ENCODE measurements at places on chromosomes 4 and X. TPM values are rescaled to one million over a fixed set of nuclear protein-coding genes. Genes with fewer than 3 reads are reported as not detected.
A peak's percentile ranks its signal among the peaks of the same experiment; 100 is the strongest.

The C4orf36 gene
- 1.9 TPM for total RNA-seq

The FGF5 gene
- 0.50 TPM for total RNA-seq

The ZNF157 gene
- total RNA-seq, result not detected

The SAP30 gene
- 10.6 TPM for total RNA-seq

The RAB39B gene
- total RNA-seq, result 0.44 TPM

DNA sequence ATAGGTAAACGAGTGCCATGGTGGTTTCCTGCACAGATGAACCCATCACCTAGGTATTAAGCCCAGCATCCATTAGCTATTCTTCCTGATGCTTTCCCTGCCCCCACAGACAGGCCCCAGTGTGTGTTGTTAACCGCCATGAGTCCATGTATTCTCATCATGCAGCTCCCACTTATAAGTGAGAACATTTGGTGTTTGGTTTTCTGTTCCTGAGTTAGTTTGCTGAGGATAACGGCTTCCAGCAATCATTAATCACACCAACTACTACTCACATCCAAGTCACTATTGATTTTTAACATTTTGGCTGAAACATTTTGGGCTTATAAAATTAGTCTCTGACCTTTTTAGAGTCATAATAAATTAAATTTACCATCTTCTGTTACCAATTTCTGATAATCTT, 205.3 kb downstream of the SPOCK3 start:
- H3K36me3 ChIP-seq, result no peaks in the 10 kb centered on the region
- DNase-seq, result no peak
- no peak overlapping the region for H3K4me3 ChIP-seq

DNA sequence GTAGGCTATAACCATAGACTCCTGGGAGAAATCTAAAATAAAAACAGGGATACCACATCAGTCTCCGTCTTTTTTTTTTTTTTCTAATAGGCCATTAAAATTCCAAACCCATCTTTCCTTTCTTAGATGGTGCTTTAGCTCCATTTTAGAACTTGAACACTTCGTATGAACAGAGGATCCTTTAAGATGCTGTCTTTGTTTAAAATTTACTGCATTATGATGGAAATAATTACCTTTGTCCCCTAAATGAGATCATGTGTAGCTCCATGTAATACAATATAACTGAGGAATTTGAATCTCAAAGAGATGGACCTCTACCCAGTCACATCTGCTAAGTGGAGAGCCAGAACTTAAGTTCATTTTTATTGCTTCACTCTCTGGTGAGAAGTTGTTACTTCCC, 47.9 kb downstream of the CEP135 start:
- no peaks in the 10 kb centered on the region for H3K36me3 ChIP-seq
- no peak for DNase-seq
- H3K27me3 ChIP-seq, result no peaks in the 10 kb centered on the region

DNA sequence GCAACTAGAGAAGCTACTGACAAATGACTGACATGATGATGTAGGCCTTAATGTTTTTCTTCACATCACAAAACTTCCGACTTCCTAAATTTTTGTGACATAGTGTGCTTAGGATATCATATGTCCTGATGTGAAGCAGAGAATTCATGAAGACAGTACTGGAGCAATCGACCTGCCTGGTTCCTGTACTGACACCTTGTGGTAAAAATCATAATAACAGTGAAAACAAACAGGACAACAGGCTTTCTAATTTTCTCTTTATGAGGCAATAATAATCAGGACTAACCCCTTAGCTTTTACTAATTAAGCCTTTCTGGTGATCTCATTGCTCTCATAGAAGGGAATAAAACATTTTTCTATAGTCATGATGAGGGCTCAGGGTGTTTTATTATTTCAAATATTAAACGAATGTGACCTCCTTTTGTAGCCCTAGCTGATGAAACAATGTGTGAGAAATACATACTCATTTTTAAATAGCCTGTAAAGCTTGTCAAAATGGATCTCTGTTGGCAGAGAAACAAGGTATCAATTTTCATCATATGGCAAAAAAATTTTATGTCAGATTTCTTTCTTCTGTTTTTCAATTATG, 158.4 kb downstream of the TENT5D start:
- H3K27ac ChIP-seq, result no peak overlapping the region
- H3K4me3 ChIP-seq, result no peak overlapping the region
- H3K36me3 ChIP-seq, result no peaks in the 10 kb centered on the region

GRCh38 chr4:128751354-128751753, 58.1 kb upstream of the JADE1 start:
- H3K36me3 ChIP-seq, result no peaks in the 10 kb centered on the region
- DNase-seq, result no peak
- H3K4me1 ChIP-seq, result no peaks in the 10 kb centered on the region
- no peak overlapping the region for H3K27ac ChIP-seq
- H3K27me3 ChIP-seq, result no peaks in the 10 kb centered on the region

- DNase-seq, result no peak
- H3K4me1 ChIP-seq, result no peaks in the 10 kb centered on the region
- H3K27ac ChIP-seq, result no peak overlapping the region
- H3K36me3 ChIP-seq, result no peaks in the 10 kb centered on the region
Observed at GRCh38 chr4:169956091-169956843, 69.9 kb downstream of the MFAP3L start.

DNA sequence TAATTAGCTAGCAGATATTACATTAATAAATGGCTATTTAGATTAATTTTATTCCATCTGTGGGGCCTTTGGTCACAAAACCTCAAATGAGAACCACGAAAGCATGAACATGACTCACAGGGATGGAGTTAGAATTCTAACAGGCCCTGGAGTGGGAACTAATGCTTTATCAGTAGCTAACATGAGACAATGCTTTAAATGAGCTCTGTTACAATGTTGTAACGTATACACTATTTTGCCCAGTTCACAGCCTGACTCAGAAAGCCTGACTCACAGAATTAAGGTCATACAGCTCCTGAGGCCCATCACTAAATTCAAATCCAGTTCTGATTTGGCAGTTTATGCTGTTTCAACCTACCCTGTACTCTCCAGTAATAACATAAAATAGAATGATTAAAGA, 23.2 kb downstream of the VEGFC start:
- DNase-seq, result no peak
- H3K36me3 ChIP-seq, result no peaks in the 10 kb centered on the region
- H3K4me3 ChIP-seq, result no peak overlapping the region
- H3K27me3 ChIP-seq, result no peaks in the 10 kb centered on the region
- H3K4me1 ChIP-seq, result no peaks in the 10 kb centered on the region

GRCh38 chrX:15903186-15903681, 48.6 kb upstream of the AP1S2 start:
- H3K27ac ChIP-seq, result no peak overlapping the region
- no peak for DNase-seq
- no peak overlapping the region for H3K4me3 ChIP-seq
- H3K27me3 ChIP-seq, result no peaks in the 10 kb centered on the region
- H3K4me1 ChIP-seq, result no peaks in the 10 kb centered on the region

- H3K27me3 ChIP-seq, result no peaks in the 10 kb centered on the region
- no peak overlapping the region for H3K4me3 ChIP-seq
- no peak overlapping the region for H3K27ac ChIP-seq
- peaks cover 46% of the 10 kb centered on the region for H3K36me3 ChIP-seq
- DNase-seq, result no peak
Observed at GRCh38 chrX:134793978-134794377, 135.7 kb upstream of the PLAC1 start.

DNA sequence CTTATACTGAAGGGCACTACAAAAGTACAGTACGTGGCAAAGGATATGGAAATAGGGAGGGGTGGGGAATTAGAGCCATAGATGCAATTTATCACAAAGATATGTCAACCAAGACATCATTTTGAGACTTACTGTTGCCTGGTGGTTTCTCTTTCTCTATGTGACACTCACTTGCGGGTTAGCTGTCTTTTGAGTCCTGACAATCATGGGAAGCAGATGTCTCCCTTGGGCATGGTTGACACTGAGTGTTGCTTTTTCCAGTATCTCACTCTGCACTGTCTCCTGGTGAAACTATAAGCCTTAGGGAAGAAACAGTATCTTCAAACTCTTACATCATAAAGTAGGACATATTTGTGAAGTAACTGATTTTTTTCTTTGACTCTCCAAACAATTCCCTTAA, 383.5 kb upstream of the LCORL start:
- H3K27me3 ChIP-seq, result no peaks in the 10 kb centered on the region
- no peaks in the 10 kb centered on the region for H3K36me3 ChIP-seq
- no peak overlapping the region for H3K27ac ChIP-seq
- H3K4me1 ChIP-seq, result no peaks in the 10 kb centered on the region
- H3K4me3 ChIP-seq, result no peak overlapping the region

DNA sequence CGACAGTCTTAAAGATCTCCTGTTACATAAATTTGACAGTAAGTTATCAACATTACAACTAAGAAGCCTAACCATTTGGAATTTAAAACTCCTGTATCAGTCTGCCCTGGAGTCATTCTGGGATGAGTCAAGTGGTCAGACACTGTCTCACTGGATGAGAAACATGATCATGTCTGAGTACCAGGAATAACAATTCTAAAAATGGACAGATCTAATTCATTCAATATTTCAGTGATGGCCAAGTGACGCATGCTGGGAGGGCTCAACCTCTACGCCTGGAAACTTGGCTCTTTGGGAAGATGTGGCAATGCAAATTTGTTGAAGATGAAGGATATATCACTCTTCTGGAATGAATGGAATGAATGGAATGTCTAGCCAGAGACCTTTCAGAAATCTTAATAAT, 1427.2 kb downstream of the STIM2 start:
- H3K4me3 ChIP-seq, result no peak overlapping the region
- no peak for DNase-seq
- H3K27ac ChIP-seq, result no peak overlapping the region
- no peaks in the 10 kb centered on the region for H3K4me1 ChIP-seq

GRCh38 chr4:102501447-102501696, 213 bp downstream of the NFKB1 start:
- H3K4me1 ChIP-seq, result peaks cover 12% of the 10 kb centered on the region
- no peaks in the 10 kb centered on the region for H3K27me3 ChIP-seq
- no peak for DNase-seq
- H3K27ac ChIP-seq, result peak overlapping the region; percentile 70
- peak overlapping the region; percentile 89 for H3K4me3 ChIP-seq

DNA sequence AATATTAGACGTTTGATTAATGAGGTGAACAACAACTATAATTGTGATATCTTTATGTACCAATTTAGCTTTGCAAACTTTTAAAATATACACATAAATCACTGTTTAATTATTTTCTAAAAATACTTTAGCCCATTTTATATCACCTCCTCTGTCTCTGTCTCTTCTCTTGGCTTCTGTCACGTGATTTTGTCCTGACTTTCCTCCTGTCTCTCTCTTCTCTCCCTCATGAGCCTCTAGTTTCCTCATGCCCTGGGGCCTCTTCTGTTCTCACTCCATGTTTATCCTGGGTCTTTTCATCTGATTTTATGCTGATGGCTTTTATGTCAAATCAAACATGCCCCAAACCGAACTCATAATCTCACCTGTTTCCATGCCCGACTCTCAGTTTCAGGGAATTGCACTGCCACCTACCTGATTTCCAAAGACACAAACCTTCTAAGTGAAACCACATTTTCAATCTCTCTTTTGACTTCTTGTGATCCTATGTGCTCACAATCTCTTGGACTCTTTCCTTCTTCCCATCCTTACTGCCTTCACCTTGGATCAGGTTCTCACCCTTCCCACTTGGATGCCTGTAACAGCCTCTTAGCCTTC, 303.0 kb upstream of the GALNT7 start:
- H3K36me3 ChIP-seq, result no peaks in the 10 kb centered on the region
- DNase-seq, result no peak
- H3K27ac ChIP-seq, result no peak overlapping the region
- no peak overlapping the region for H3K4me3 ChIP-seq
- H3K27me3 ChIP-seq, result no peaks in the 10 kb centered on the region
- H3K4me1 ChIP-seq, result no peaks in the 10 kb centered on the region

GRCh38 chrX:56963377-56963776, 32.0 kb downstream of the SPIN3 start:
- no peak for DNase-seq
- no peaks in the 10 kb centered on the region for H3K4me1 ChIP-seq
- H3K36me3 ChIP-seq, result peaks cover 8% of the 10 kb centered on the region
- no peak overlapping the region for H3K4me3 ChIP-seq
- H3K27ac ChIP-seq, result no peak overlapping the region

DNA sequence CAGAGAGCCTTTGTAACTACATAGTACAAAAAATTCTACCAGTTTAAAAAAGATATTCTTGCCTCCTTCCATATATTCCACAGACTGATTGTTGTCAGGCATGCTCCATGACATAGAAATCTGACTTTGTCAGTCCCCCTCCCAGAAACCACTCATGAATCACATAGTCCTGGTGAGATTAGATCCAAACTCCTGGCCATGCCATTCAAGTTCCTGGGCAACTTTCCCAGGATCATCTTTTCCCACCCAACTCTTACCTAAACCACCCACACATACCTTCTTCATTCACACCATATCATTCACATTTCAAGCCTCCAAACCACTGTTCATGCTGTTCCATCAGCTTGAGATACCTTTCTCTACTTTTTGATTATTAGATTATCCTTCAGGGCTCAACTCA, 46.4 kb downstream of the SLC16A2 start:
- no peak overlapping the region for H3K27ac ChIP-seq
- DNase-seq, result no peak
- peaks cover 17% of the 10 kb centered on the region for H3K27me3 ChIP-seq

GRCh38 chrX:37817176-37817575, 30.2 kb downstream of the DYNLT3 start:
- H3K36me3 ChIP-seq, result no peaks in the 10 kb centered on the region
- H3K4me1 ChIP-seq, result no peaks in the 10 kb centered on the region
- no peak overlapping the region for H3K4me3 ChIP-seq
- no peak for DNase-seq
- H3K27ac ChIP-seq, result no peak overlapping the region

GRCh38 chr4:24210332-24210902, 320.6 kb upstream of the PPARGC1A start:
- H3K4me1 ChIP-seq, result no peaks in the 10 kb centered on the region
- H3K4me3 ChIP-seq, result no peak overlapping the region
- DNase-seq, result no peak
- no peaks in the 10 kb centered on the region for H3K36me3 ChIP-seq
- no peak overlapping the region for H3K27ac ChIP-seq

- H3K36me3 ChIP-seq, result peaks cover 13% of the 10 kb centered on the region
- H3K27ac ChIP-seq, result no peak overlapping the region
- H3K27me3 ChIP-seq, result no peaks in the 10 kb centered on the region
- no peak for DNase-seq
- no peaks in the 10 kb centered on the region for H3K4me1 ChIP-seq
Observed at GRCh38 chrX:80803495-80803894, 6.2 kb downstream of the BRWD3 start.

DNA sequence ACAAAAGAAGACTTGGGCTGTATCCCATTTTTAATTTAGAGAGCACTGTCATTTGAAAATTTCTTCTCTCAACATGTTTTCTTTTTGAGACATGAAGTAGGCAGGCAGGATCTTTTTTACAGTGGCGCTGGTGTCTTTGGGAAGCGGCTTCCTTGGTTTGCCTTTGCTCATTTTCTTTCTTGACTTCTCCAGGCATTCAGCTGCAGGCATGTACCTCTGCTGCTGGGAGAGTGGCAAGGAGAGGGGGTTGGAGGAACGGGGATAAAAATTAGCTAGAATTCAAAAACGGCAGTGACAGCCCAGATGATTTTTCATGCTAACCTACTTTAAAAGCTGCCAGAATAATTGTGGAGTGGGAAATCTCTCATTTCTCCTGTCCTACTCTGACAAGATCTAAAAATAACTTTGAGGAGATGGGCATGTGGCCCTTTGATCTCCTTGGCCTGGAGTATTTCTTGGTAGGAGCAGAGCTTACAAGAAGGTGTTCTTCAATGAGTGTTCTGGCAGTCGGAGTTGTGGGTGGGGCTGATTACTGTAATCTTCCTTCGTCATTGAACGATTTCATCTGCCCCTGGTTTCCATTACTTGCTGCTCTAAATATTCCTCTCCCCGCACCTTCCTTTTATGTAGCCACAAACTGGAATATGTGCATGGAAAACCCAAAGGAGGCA, 54.8 kb downstream of the TBL1X start:
- H3K27ac ChIP-seq, result no peak overlapping the region
- H3K27me3 ChIP-seq, result no peaks in the 10 kb centered on the region
- no peaks in the 10 kb centered on the region for H3K4me1 ChIP-seq
- no peak for DNase-seq
- no peaks in the 10 kb centered on the region for H3K36me3 ChIP-seq
- H3K4me3 ChIP-seq, result no peak overlapping the region
